ENCODE measurements at places on chromosomes 13 and 19.

- DNase-seq: no peak
Measured at GRCh38 chr13:50277127-50277526, 261.9 kb downstream of the KCNRG start.

GRCh38 chr19:14361824-14362223 lies 19.4 kb upstream of the ADGRE5 start:
- DNase-seq: no peak

DNA sequence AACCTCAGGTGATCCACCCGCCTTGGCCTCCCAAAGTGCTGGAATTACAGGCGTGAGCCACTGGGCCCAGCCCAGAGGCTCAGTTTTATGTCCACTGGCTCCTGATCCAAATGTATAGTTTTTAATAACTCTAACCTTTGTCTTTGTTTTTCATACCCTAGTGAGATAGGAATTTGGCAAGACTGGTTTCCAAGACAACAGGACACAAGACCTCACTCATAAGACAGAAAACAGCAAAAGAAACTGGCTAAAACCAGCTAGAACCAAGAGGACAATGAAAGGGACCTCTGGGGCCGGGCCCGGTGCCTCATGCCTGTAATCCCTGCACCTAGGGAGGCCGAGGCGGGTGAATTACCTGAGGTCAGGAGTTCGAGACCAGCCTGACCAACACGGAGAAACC lies 27.6 kb downstream of the CPT1C start:
- DNase-seq: no peak

DNA sequence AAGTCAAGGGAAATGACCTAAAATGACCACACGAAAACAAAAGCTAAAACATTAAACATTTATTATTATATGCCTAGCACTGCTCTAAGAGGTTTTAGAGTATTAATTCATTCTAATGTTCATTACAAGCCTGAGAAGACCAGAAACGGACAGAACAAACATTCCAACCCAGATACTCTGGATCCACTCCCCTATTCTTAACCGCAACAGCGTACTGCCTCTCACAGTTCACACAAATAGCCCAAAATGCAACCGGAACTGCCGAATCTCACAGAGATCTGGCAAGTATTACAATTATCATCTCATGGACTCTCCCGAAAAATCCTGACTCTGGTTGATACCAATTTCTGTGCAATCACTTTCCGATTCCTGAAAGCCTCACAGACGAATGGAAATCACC lies 1.4 kb downstream of the ZNF780B start:
- no peak for DNase-seq

DNA sequence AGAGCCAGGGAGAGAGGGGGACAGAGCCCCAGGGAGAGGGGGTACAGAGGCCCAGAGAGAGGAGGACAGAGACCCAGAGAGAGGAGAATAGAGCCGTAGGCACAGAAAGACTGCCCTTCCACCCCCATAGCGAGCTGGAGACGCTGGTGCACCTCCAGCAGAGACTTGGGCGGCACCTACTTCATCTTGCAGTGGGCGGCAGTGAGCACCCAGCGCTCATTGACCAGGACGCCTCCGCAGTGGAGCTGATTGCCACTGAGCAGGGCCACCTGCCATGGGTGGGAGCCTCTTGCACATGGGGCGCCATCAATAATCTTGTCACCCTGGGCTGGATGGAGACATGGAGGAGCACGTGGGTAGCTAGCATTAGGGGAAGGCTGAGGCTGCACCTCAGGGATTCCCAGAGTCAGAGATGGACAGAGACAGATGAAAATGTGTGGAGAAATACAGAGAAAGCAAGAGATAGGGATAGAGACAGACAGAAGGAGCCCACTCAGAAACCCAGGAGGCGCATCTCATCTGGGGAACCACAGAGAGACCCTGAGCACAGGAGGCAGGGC lies 2.0 kb downstream of the KLK7 start:
- DNase-seq: no peak

DNA sequence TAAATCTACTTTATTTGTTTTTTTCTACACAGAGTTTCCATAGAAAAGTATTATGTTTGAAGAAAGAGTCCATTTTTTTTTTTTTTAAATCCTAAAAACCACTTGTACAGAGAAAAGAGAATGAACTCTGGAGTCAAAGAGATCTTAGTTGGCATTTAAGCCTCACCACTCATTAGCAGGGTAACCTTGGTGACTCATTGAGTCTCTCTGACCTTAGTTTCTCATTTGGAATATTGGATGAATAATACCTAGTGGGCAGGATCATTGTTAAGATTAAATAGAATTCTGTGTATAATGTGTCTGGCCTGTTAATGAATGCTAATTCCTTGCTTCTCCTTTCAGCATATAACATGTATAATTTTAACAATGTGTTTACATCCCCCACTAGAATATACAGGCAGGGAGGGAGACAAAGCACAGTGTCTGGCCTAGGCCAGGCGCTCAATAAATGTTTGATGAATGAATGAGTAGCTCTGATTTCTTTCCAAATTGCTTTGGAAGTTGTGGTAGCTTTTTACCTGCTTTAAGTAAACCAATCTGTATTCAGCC lies 48.7 kb upstream of the MYCBP2 start:
- DNase-seq: no peak

All from renal pelvis (tissue), 12 donors.